Stimulated activated naive CD4-positive, alpha-beta T cell (primary cell): ENCODE measurements at places on chromosomes 4 and X.

DNA sequence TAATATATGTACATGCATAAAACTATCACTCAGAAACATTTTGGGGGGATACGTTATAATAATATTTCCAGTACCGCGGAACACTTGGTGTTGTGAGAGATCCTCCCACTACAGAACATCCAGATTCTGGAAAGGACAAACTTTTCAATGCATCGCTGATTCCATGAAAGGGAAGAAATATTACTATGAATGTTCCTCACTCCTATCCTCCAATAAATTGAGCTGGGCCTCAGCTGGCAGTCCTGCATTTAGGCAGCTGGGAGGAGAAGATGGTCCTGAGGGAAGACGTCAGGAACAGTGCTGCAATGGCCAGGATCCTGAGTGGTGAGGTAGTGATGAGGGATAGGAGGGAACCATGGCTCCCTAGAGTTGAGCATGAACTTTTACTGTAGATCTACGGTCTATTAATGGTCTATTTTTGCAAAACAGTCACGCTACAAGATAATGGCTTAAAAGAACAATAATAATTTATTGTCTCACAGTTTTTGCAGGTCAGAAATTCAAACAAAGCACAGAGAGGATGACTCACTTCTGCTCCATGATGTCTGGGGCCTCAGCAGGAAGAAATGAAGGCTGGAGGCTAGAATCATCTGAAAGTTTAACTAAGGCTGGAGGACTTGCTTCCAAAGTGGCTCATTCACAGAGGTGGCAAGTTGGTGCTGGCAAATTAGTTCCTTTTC, 538.1 kb downstream of the STIM2 start:
- DNase-seq: no peak

GRCh38 chr4:165867961-165868360, 5.1 kb upstream of the TLL1 start:
- DNase-seq: no peak

GRCh38 chr4:105924341-105924740, 29.1 kb downstream of the NPNT start:
- DNase-seq: no peak

DNA sequence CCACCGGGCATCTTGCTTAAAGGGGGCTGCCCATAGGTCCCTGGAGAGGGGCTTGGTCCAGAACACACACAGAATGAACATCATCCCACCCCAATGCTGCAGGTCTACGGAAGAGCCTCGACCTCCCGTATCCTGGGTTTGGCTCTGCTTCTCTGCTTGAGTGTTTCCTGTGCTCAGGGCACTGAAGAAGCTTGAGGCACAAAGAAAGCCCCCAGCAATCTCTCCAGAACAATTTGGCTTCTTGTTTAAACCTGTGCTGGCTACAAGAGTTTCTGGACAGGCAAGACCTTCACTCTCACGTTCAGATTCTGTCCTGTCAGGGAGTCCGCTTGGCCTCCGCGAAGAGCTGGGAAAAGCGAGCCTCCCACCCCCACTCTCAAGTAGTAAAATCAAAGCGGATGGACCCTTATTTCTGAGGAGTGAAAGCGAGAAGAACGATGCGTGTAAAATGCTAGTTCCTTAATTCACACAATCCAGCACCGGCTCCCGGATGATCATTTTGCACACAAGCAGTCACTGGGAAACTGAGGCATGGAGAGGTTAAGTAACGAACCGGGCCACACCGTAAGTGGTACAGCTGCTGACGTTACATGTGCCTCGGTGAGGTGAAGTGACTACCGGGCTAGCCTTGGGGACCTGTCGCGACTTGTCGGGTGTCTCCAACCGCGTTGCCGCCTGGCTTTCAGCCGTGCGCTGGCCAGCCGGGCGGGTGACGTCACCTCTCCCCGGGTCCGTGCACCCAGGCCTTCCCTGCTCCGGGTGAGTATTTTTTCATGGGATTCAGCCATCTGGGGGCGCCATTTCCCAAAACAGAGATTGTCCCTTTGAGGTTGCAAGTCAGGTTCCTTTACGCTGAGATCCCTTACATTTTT, 3.1 kb upstream of the SFRP2 start:
- no peak for DNase-seq

GRCh38 chrX:13309631-13310030, 10.2 kb downstream of the ATXN3L start:
- DNase-seq: no peak

GRCh38 chr4:23266401-23266800, 573.7 kb downstream of the GBA3 start:
- DNase-seq: no peak

GRCh38 chr4:24659241-24659961, 75.0 kb upstream of the DHX15 start:
- DNase-seq: no peak

GRCh38 chrX:2516623-2517022, 15.8 kb upstream of the DHRSX start:
- no peak for DNase-seq

- no peak for DNase-seq
Observed at GRCh38 chr4:79281566-79282359, 44.1 kb downstream of the NAA11 start.

GRCh38 chrX:54484666-54485065, 11.4 kb downstream of the FGD1 start:
- DNase-seq: no peak

DNA sequence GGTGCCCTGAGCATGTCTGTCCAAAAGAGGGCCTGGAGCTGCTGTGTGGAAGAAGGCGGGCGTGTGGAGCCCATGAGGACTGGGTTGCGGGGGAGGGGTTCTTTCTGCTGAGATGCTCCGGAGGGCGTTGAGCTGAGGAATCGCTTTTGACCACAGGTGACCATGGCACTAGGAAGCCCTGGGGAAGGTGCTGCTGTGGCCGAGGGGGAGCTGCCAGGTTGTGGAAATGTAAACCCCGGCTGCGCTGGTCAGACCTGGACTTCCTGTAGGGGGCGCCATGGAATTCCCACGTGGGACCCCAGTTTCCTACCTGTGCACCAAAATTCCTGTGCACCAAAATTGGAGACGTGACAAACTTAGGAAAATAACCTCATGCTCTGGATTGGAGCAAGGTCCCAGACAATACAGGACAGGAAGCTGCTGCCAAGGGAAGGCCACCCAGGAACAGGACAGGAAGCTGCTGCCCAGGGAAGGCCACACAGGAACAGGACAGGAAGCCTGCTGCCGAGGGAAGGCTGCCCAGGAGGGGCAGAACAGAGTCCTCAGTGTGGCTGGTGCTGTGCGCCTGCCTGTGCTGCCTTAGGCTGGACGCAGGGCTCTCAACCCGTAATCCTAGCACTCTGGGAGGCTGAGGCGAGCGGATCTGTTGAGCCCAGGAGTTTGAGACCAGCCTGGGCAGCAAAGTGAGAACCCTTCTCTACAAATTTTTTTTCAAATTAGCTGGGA, 28.4 kb upstream of the UVSSA start:
- no peak for DNase-seq

DNA sequence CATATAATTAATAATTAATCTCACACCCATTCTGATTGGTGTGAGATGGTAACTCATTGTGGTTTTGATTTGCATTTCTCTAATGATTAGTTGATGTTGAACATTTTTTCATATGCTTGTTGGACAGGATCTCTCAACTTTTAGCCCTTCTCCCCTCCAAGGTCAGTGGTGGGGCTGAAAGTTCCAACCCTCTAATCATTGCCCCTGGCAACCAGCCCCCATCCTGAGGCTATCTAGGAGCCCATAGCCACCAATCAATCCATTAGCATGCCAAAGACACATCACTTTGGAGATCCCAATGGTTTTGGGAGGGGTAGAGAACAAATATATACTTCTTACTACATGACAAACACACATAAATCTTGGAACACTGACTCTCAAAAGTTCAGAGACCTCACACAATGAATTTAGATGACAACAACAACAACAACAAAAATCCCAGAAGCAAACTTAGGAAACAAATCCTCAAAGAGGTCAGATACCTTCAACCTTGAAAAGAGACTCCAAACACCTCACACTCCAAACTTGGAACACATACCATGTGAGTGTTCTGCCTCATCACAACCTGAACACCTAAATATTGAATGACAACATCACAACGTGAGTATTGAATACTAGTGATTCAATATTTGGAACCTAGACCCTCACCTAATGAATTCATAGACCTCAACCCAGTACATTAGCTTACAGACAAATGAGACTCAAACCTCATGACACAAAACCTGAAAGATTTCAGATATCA, 19.0 kb upstream of the PAGE4 start:
- no peak for DNase-seq

DNA sequence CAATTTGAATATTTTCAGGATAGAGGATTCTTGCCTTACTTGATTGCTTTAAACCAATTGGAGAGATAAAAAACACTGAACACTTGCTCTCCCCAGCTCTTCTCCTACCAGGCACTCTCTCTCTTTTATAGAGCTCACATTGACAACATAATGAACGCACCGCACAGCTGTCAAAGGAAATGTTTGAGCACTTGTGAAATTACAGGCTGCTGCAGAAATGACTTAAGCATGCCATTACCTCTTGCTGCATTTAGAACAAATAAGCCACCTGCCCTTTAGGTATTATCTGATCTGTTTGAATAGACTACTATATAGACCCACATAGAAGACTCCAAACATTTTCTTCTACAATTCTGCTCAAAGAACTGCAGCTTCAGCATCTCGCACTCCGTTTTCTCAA, 227.7 kb downstream of the C4orf33 start:
- DNase-seq: no peak

- DNase-seq: no peak
Observed at GRCh38 chrX:106331606-106332005, 163.5 kb downstream of the PWWP3B start.

- DNase-seq: no peak
Observed at GRCh38 chr4:182549356-182549755, 306.2 kb downstream of the TENM3 start.

- DNase-seq: no peak
Observed at GRCh38 chr4:69957209-69957608, 8.3 kb downstream of the CSN2 start.

- no peak for DNase-seq
Observed at GRCh38 chr4:89915937-89916336, 21.3 kb downstream of the MMRN1 start.

GRCh38 chr4:87895964-87896621, 63.3 kb downstream of the MEPE start:
- no peak for DNase-seq

DNA sequence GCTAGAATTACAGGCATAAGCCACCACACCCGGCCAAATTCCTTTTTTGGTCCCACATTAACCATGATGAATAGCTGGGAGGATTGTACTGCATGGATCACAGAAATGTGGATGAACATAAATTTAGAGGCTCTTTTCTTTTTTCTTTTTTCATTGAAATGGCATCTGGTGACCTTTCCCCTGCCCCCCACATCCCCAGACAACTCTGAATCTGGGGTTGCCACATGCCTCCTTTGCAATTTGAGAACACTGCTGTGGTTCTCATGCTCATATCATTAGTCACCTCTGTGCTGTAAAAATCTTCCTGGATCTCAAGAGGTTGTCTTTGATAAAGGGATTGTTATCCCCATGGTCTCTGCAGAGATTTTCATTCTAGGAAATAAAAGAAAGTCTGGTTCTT, 22.8 kb upstream of the FMR1NB start:
- no peak for DNase-seq

DNA sequence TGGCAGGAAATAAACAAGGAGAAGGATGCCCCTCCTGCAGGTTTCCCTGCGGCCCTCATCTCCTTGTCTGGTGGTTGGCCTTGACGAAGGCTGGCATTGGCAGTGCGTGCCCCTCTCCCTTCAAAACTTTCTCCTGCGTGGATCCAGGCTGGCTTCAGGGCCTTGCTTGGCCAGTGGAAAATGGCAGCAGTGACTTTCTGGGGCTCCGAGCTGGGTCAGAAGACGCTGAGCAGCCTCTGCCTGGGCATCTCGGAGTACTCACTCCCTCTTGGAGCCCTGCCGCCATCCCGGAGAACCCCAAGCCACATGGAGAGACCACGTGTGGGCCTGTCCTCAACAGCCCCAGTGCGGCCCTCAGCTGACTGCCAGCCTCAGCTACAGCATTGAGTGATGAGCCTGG, 39.5 kb downstream of the ADRA2C start:
- DNase-seq: no peak

DNA sequence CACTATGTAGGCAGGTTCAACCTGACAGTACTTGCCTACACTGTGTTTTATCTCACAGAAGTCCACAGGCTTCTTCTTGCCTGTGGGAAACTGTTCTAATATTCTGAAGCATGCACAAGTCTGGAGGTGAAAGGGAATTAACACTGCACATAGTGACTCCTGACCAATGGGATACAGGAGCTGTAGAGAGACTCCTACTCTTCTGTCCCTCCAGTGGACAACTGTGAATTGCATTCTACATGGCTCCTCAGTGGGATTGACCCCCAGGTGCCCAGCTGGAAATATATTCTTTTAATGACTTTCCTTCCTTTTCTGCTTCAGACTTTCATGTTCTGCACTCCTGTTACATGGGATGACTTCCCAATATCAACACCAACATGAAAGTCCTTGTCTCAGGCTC, 8.2 kb upstream of the YIPF6 start:
- DNase-seq: no peak

DNA sequence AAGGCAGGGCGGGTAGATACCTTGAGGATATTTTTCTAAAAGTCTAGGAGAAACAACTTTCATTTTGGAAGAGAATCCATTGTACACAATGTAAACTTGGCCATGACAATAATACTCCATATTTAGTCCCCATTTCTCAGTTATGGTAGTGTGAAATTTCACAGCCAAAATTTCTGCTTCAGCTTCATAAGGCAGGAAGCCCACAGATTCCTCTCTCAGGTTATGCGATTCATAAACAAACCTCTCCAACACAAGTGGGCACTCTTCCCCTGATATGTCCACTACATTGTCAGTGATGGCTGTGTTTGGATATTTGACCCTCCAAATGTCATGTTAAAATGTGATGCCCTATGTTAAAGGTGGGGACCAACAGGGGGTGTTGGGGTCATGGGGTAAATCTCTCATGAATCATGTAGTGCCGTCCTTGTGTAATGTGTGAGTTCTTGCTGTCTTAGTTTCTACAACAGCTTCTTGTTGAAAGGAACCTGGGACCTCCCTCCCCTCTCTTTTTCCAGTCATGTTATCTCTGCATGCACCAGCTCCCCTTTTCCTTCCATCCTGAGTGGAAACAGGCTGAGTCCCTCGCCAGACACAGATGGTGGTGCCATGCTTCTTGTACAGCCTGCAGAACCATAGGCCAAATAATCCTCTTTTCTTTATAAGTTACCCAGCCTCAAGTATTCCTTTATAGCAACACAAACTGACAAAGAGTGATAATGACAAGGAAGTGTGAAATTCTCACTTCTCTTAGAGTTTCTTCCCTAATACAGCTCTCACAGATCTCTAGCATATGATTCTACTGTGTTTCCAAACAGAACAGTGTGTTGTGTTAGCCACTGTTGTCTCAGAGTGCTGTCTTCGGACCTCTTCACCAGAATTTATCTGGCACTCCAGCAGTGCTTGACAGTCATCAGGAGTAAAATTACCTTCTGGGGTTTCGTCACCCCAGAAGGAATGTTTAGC, 598.4 kb upstream of the GNPDA2 start:
- DNase-seq: no peak

- no peak for DNase-seq
Observed at GRCh38 chrX:114710571-114710970, 126.7 kb downstream of the HTR2C start.

- no peak for DNase-seq
Observed at GRCh38 chr4:185666156-185666555, 130.8 kb upstream of the PDLIM3 start.
